Stimulated activated CD8-positive, alpha-beta memory T cell treated with anti-CD3 and anti-CD28 coated beads, Interleukin-15, amount 100 ng/mL, for 24 hours (primary cell): ENCODE measurements at places on chromosomes 1 and 21.

GRCh38 chr1:247936415-247936814 is 11.7 kb downstream of the OR2AJ1 start:
- DNase-seq, result no peak

DNA sequence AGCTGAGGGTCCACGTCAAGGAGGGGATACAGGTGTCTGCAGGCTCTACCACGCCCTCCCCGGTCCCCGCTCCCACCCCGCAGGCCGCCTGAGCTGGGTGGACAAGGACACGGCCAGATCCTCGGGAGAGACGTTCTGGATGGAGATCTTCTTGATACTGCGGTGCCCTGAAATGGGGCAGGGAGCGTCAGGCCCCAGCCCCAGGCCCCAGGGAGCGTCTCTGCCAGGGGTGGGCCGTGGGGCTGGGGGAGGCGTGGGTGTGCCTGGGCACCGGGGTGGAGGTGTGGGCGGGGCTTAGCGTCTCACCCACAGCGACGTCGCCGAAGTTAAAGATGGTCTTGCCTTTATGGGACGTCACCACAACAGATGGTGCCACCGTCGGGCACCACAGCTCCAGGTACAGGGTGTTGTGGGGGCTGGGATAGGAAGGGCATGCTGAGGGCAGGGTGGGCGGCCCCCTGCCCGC is 7.3 kb upstream of the TMEM52 start:
- no peak for DNase-seq

- no peak for DNase-seq
These were observed 2.5 kb downstream of the NCAM2 start for GRCh38 chr21:21000591-21001175.

- DNase-seq, result no peak
These were observed 153.4 kb downstream of the SDCCAG8 start for GRCh38 chr1:243409284-243409683.

- no peak for DNase-seq
These were observed 19.4 kb downstream of the RGL1 start for GRCh38 chr1:183824291-183824690.

- no peak for DNase-seq
These were observed 56.9 kb downstream of the ENAH start for GRCh38 chr1:225595974-225596551.

DNA sequence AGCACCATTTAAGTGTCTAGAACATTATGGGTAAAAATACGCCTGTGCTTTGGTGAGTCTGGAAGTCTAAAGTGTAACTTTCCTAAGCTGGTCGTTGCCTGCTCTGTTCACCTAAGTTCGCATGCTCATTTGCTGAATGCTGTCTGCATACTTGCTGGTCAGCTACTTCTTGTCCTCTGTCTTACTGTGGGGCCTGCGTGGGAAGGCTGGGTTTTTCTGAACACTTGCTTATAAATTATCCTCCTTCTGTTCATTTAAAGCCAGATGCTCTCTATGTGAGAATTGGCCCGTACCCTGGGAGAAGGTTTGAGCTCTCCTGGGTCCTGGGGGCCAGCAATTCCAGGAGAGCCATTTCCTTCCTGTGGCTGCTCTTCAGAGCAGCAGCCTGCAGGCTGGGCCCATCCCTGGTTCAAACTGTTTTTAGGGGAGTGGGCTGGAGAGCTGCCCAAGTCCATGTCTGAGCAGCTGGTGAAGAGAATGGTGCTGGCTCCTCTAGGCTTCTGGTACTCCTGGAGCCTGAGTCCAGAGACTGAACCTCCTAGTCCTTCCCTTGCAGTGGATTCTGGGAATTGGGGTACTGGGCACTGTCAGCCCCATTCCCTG is 75.7 kb downstream of the GALNT2 start:
- no peak for DNase-seq

GRCh38 chr1:50633465-50633864 is 210.2 kb upstream of the DMRTA2 start:
- no peak for DNase-seq

DNA sequence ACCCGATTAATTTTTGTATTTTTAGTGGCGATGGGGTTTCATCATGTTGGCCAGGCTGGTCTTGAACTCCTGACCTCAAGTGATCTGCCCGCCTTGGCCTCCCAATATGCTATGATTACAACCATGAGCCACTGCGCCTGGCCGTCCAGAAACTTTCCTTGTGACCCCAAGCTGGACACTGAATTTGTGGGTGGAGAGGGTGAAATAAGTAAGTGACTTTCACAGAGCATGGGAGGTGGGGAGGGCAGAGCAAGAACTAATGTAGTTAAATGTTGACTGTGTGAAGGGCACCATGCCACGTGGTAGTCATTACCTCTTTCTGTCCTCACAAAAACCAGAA is 2.7 kb upstream of the UTP11 start:
- no peak for DNase-seq
